Thoracic aorta (tissue), 2 donors: ENCODE measurements at places on chromosomes 3 and 15. TPM values are rescaled to one million over a fixed set of nuclear protein-coding genes. Genes with fewer than 3 reads are reported as not detected.

The SMCO1 gene
- not detected for total RNA-seq

The GPR15 gene
- total RNA-seq: not detected

- H3K4me1 ChIP-seq: no peaks in the 10 kb centered on the region
- no peaks in the 10 kb centered on the region for H3K27me3 ChIP-seq
- H3K36me3 ChIP-seq: no peaks in the 10 kb centered on the region
- no peak overlapping the region for H3K27ac ChIP-seq
- no peak overlapping the region for H3K4me3 ChIP-seq
Measured at GRCh38 chr3:3476669-3477068, 297.2 kb upstream of the CRBN start.

DNA sequence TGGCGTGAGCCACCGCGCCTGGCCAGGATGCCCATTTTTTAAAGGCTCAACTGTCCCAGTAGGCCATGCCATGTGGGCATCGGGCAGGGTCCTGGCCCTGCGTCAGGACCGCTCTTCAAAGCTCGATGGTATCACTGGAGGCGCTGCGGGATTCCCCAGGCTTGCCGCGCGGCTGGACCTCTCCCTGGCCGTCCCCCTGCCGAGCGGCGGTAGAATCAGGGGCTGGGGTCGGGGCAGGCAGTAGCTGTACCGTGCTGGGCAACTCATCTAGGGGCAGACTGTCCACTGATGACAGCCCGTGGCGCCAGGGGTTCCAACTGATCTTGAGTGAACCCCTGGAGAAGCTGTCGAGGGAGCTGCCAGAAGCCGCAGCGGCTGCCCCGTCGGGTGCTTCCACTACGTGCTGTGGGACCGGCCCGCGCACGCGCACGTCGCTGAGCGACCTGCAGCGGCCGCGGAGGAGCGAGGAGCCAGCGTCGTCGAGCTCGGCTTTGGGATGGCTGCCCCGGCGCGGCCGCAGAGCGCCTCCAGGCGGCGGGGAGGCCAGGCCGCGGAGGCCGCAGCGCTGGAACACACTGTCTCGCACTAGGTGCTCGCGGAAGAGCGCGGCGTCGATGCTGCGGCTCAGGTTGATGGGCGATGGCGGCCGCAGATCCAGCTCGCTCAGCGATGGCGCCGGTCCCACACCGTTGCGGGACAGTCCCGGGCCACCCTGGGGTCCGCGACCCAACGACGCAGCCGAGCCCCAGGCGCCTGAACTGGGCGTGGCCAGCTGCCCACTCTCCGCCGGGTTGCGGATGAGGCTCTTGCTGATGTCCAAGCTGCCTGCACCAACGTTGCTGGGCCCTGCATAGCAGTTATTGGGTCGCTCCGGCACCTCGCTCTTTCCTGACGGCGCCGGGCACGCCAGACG, 5.8 kb downstream of the PRRT3 start:
- peaks cover 19% of the 10 kb centered on the region for H3K4me1 ChIP-seq
- DNase-seq: peak; percentile 57
- peaks cover 4% of the 10 kb centered on the region for H3K36me3 ChIP-seq
- peak overlapping the region; percentile 83 for H3K27ac ChIP-seq
- peak overlapping the region; percentile 81 for H3K4me3 ChIP-seq
- H3K27me3 ChIP-seq: no peaks in the 10 kb centered on the region

DNA sequence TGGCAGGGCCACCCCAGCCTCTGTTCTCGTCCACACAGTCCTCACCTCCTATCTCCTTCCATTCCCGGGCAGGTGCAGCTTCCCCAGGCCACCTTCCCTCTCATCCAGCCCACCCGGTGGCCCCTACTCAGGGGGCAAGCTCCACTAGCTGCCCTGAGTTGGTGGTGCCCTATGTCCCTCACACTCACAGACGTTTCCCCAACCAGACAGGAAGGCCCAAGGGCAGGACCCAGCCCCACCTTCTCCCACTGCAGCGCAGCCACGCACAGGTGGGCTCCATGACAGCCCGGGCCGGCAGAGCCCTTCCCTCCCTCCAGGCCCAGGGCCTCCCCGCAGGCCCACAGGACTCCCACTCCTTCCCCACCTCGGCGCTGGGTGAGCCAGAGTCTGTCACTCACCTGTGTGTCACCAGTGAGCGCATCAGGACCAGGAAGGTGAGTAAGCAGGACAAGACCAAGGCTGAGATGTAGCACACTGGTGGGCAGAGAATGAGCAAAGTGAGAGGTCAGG, 11.1 kb downstream of the ISLR start:
- H3K27me3 ChIP-seq: no peaks in the 10 kb centered on the region
- H3K27ac ChIP-seq: no peak overlapping the region
- no peak overlapping the region for H3K4me3 ChIP-seq
- DNase-seq: no peak
- peaks cover 8% of the 10 kb centered on the region for H3K4me1 ChIP-seq

DNA sequence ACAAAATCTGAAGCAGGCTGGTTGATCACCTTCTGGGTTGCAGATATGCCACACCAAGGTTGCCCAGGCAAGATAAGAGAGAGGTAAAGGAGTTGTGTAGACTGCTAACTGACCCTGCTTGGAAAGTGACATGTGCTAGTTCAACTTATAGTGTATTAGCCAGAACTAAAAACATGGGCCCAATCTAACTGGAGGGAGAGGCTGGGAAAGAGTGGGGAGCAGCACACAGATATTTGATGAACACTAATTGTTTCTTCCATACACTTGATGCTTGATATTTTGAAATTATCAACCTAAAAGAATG, 55.1 kb upstream of the ADGRG7 start:
- no peaks in the 10 kb centered on the region for H3K27me3 ChIP-seq
- H3K4me1 ChIP-seq: no peaks in the 10 kb centered on the region
- no peak overlapping the region for H3K4me3 ChIP-seq
- no peak overlapping the region for H3K27ac ChIP-seq
- H3K36me3 ChIP-seq: peaks cover 5% of the 10 kb centered on the region

DNA sequence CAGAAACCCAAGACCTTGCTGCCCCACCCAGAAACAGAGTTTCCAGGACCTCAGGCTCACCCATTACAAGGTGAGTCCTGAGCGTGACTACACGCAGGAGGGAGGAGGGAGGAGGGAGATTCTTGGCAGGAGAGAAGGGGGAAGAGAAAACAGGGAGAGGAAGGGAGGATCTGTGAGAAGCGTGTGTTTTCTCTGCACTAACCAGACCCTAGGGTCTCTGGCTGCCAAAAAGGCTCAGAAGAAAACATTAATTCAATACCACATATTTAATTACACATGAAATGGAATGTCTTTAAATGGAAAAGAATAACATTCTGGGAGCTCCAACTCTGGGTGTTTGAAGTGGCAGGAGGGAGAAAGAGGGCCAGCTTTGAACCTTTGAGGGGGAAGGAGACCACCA, 309.0 kb downstream of the NTRK3 start:
- H3K4me3 ChIP-seq: no peak overlapping the region
- no peak overlapping the region for H3K27ac ChIP-seq
- no peaks in the 10 kb centered on the region for H3K27me3 ChIP-seq
